Activated CD4-positive, alpha-beta T cell treated with anti-CD3 and anti-CD28 coated beads, Interleukin-2, amount 10 ng/mL, durations not matched to agents 7 days and 5 days (primary cell): ENCODE measurements at places on chromosomes 1 and 21. TPM values are rescaled to one million over a fixed set of nuclear protein-coding genes. Genes with fewer than 3 reads are reported as not detected.

Gene FCRL6
- not detected for total RNA-seq

Gene TCP10L
- 0.71 TPM for total RNA-seq

Gene GPR25
- total RNA-seq = not detected

DNA sequence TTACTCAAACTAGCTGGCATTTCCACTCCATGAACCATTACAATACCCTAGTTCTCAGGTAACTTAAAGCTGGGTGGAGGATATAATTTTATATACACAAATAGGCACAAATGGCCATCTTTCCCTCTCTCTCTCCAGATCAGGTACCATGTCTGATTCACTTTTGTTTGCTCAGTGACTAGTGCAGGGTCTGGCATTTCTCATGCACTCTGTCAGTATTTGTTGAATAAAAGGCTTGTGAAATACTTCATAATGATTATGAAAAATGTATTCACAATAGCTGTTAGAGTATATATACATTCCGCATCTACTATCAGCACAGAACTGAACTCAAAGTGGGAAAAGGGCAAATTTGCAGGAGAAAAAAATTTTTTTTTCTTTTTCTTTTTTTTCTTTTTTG, 510.2 kb upstream of the USP24 start:
- H3K27me3 ChIP-seq = no peaks in the 10 kb centered on the region
- no peaks in the 10 kb centered on the region for H3K36me3 ChIP-seq
- H3K4me3 ChIP-seq = no peak overlapping the region
- H3K4me1 ChIP-seq = no peaks in the 10 kb centered on the region
- H3K27ac ChIP-seq = no peak overlapping the region

DNA sequence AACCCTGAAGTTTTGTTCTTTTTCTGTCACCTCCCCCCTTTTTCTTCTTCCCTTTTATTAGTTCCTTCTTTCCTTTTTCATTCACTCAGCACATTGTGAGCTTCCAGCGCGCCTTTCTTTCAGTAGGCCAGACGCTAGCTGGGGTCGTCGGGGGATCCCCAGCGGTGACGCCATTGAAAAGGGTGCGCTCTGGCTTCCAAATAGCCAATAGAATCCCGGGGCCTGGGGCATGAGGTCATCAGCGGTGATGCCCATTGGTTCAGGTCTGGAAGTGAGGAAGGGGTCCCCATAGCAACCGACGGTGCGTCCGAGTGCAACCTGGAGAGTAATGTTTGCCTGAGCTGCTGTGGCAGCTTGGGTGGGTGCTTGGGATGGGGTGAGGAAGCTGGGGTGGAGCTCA, 6.9 kb upstream of the EFNA3 start:
- peaks cover 6% of the 10 kb centered on the region for H3K27me3 ChIP-seq
- no peak overlapping the region for H3K4me3 ChIP-seq

GRCh38 chr1:48560116-48560515, 88.1 kb upstream of the SPATA6 start:
- no peaks in the 10 kb centered on the region for H3K36me3 ChIP-seq
- no peak overlapping the region for H3K4me3 ChIP-seq
- no peak for DNase-seq
- no peaks in the 10 kb centered on the region for H3K4me1 ChIP-seq

- no peak overlapping the region for H3K4me3 ChIP-seq
- no peak overlapping the region for H3K27ac ChIP-seq
Observed at GRCh38 chr1:201329801-201330200, 46.5 kb downstream of the PKP1 start.
